Sciatic nerve (tissue), 2 donors: ENCODE measurements at places on chromosomes 12 and 14.

- no peak for DNase-seq
Observed at GRCh38 chr12:76190299-76190698, 105.8 kb upstream of the NAP1L1 start.

GRCh38 chr12:27456618-27457017 is 10.1 kb downstream of the SMCO2 start:
- no peak for DNase-seq

- DNase-seq: no peak
Observed at GRCh38 chr12:59597385-59597781, 1.6 kb downstream of the SLC16A7 start.

- no peak for DNase-seq
Observed at GRCh38 chr14:101634850-101635748, 73.8 kb downstream of the DIO3 start.

- DNase-seq: no peak
Observed at GRCh38 chr12:48615681-48616080, 45.8 kb upstream of the LALBA start.

DNA sequence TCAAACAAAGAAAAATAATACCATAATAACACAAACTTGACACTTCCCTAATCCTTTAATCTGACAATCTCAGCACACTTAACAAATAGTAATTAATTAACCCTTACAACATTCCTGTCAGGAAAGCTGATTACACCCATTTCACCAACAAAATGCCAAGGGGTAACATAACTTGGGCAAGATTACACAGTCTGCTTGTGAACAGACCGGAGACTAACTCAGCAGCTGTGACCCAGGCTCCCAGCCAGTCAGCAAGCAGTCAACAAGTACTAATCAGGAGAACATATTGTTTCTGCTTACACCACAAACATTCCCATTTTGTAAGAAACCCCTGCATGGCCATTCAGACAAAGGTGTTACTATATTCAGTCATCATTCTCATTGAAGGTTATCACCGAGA is 592.5 kb upstream of the FLRT2 start:
- DNase-seq: no peak

- DNase-seq: peak; percentile 76
Observed at GRCh38 chr14:34875031-34875922, at the start of gene BAZ1A. Gene BAZ1A, minus strand, starts transcription at chr14:34875360. Its CDS starts 756 bp downstream, at chr14:34874604.

GRCh38 chr14:101603096-101603495 is 41.8 kb downstream of the DIO3 start:
- no peak for DNase-seq

- DNase-seq: no peak
Observed at GRCh38 chr14:65369560-65369959, 43.0 kb upstream of the FUT8 start.

GRCh38 chr12:90280033-90280432 is 571.4 kb upstream of the ATP2B1 start:
- DNase-seq: no peak

- DNase-seq: no peak
Observed at GRCh38 chr14:102541771-102542170, 32.2 kb upstream of the ANKRD9 start.

DNA sequence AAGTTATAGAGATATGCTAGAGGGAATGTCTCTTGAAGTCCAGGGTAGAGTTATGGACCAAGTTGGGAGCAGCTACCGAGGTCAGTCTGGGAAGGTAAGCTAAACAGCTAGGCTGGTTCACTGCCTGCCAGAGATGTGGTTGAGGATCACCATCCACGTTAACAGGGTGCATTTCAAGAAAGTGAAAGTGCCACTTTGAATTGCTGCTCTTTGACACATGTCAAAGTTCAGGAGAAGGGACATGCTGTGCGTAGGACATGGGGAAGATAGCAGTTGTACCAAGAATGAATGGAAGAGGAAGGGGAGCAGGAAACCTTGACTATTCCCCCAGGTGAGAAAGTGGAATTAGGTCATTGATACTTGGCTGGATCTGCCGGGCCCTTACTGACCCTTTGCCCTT is 49.5 kb downstream of the MAX start:
- DNase-seq: no peak

DNA sequence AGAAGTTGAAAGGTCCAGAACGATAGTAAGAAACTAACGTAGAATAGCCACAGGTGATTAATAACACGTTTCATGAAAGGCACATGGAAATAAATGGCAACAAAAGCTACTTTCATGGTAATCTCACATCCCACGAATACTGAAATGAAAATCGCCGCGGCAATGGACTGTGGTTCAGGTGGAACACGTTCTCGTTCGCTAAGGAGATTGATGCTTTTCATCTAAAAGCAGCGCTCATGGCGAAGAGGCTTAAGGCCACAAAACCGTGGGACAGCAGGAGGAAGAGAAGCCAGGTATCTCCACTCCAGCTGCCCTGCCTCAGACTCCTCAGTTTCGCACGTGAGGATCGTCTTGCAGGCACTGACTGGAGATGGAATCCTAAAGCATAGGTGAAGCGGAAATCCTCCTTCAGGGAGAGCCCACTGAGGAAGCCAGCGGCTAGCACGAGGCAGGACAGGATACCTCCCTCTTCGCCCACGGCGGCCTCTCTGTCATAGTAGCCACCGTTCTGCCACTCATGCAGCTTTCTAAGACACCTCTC is 696 bp upstream of the GPHN start:
- DNase-seq: no peak

- DNase-seq: no peak
Observed at GRCh38 chr12:114391088-114391487, 14.9 kb downstream of the TBX5 start.

- no peak for DNase-seq
Observed at GRCh38 chr12:91226951-91227350, 44.3 kb upstream of the DCN start.

- no peak for DNase-seq
Observed at GRCh38 chr12:94545935-94546771, 86.5 kb upstream of the CEP83 start.

GRCh38 chr12:117857632-117858612 is 110.9 kb downstream of the KSR2 start:
- DNase-seq: no peak
